ENCODE measurements at places on chromosomes 16 and 17.

DNA sequence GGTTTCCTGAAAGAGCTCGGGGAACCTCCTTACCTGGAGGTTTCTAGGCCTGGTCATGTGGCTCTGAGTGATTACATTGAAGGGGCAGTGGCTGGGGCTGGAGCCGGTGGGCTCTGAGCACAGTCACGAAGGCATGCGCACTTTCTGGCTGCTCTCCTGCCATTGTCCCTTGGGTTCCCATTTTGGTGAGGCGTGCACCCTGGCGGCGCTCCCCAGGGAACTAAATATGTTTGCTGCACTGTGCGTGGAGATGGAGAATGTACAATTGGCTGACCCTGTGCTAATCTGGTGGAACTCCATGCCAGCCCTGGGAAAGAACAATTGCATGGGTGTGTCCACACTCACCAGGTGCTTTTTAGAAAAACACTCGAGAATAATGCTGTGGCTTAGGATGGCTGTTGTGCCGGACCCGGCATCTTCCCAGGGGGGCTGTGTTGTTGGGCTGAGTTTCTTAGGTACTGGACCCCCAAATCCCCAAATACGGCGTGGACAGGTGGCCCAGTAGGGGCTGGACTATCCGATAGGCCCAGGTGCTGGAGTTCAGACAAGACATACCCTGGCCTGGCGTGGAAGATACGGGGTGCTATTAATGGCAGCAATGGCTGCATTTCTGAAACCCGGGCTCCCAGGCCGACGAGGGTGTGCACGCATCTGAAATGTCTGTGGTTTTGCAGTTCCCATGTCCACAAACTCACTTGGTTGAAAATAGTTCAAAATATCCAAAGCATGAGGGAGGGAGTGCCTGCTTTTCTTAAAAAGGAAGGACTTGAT, 230.5 kb downstream of the SEC14L1 start:
- DNase-seq = no peak

DNA sequence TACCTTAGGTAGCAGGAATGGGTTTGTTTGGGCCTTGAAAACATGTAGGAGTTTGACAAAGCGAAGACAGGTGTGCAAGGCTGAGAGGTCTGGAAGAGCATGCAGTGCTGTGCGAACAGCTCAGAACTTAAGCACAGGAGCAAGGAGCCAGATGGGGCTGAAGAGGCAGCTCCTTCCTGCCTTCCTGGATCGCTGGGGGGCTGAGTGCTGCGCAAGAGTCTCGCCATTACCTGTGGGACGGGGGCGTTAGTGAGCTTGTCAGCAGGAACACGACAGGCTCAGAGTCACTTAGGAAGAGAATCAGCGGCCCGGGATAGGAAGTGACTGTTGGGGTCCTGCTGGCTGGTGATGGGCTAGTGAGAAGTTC, 464 bp upstream of the MRM1 start:
- DNase-seq = no peak

GRCh38 chr16:48538746-48539484, 71.1 kb downstream of the N4BP1 start:
- DNase-seq = no peak

DNA sequence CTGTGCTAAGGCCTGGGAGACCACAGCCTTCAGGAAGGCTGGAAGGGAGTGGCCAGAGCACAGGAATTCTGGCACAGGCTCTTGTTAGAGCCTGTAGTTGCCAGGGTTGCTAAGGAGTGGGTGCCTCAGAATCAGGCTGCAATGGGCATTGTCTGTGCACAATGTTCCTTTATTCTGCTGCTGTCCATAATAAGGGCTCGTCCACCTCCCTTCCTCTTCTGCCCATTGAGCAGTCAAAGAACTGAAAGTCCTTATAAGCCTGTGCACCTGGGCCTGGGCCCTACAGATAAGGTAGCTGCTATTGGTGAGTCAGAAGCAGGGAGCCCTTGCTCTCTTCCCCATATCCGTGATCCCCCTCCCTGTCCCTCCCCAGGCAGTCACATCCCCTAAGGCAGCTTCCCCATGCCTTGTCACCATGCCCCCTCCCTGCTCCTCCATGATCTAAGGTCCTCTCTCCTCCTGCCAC, 5.4 kb upstream of the CNGB1 start:
- no peak for DNase-seq

- DNase-seq = no peak
Measured at GRCh38 chr17:44901411-44901921, 2.2 kb upstream of the EFTUD2 start.

- no peak for DNase-seq
Measured at GRCh38 chr16:72848759-72849664, 198.9 kb downstream of the ZFHX3 start.

DNA sequence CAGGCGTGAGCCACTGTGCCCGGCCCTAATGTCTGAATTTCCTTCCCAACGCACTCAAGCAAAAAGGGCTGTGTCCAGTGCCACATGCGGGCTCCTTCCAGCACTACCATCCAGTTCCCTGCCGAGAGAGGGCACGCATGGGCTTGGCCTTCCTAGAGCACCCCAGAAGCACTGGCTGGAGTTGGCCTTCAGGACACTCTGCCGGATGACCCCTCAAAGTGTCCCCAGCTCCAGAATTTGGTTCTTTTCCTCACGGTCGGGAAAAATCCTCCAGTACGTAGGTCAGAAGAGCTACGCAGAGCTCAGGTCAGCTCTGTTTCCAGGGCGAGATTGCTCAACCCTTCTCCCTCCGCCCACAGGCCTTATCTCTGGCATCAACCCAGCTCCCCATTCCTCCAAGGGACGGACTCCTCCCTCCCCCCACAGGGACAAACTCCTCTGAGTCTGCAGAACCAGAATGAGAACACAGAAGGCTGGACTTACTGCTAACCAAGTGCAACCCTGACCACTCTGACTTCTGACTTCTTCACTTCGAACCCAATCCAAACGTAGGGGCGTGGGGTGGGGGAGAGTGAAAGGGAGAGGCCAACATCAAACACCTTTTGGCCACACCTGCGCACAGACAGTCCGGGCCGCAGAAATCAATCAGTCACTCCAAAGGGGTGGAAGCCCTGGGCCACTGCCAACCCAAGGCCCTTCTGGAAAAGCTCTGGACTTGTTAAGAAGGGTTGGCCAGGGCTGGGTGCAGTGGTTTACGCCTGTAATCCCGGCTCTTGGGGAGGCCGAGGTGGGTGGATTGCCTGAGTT, 3.6 kb downstream of the CDC42EP4 start:
- DNase-seq = no peak

- no peak for DNase-seq
Measured at GRCh38 chr16:53202398-53202797, 147.6 kb downstream of the CHD9 start.

- DNase-seq = no peak
Measured at GRCh38 chr16:22312897-22313781, 15.9 kb downstream of the POLR3E start.

DNA sequence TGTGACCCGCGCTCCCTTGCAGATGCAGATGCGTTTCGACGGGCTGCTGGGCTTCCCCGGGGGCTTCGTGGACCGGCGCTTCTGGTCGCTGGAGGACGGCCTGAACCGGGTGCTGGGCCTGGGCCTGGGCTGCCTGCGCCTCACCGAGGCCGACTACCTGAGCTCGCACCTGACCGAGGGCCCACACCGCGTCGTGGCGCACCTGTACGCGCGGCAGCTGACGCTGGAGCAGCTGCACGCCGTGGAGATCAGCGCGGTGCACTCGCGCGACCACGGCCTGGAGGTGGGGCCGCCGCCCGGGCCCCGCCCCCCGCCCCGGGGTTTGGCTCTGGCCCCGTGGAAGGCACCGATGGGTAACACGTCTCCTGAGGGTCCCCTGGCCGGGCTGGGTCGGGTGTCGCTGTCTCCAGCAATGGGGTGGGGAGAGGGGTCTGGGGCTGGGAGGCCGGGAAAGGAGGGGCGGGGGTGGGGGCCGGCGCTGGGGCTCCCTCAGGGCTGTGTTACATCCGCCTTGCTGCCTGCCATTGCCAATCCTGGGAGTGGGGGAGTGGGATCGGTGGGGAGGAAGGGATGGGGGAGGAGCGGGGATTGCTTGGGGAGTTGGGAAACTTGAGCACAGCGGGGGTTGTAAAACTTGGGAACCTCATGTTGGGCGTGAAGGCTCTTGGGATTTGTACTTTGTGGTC, 737 bp downstream of the NUDT16L1 start:
- DNase-seq = no peak

- no peak for DNase-seq
Measured at GRCh38 chr16:49150341-49150740, 131.3 kb downstream of the CBLN1 start.

GRCh38 chr17:32323046-32323445, 18.9 kb downstream of the C17orf75 start:
- no peak for DNase-seq

- no peak for DNase-seq
Measured at GRCh38 chr17:9104370-9105041, 83.2 kb downstream of the NTN1 start.

DNA sequence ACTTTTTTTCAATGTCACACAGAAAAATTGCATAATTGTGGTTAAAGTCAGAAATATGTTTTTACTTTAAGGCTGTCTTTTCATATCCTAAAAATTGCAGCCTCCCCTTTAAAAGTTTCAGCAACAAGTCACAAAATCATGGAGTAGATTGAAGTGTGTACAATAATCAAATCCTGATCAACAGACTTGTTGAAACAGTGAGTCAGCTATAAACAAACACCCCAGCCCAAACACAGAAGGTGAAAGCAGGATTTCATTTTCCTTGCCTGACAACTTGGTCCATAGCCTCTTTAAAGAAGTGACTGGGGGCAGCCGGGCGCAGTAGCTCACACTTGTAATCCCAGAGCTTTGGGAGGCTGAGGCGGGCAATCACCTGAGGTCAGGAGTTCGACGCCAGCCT, 59.9 kb downstream of the WNT3 start:
- no peak for DNase-seq

DNA sequence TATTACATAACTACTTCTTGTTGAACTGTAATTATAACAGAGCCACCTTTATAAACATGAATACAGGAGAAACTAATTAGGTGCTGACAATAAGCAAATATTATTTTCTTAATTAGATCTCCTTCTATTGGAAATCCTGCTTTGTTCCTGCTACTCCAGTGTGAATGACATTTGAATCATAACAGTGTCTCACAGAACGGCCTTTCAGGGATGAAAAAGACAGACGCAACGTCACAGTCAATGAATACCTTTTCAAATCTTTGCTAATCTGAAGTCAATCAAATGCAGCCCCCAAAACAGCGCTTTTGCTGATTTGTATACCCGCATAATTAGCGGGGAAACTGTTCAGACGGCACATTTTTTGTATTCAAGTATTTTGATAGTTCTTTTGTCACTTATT, 240.4 kb upstream of the CDH8 start:
- no peak for DNase-seq

- DNase-seq = no peak
Measured at GRCh38 chr17:50062293-50063243, 6.7 kb downstream of the ITGA3 start.

Data from esophagus squamous epithelium (tissue), 5 donors.